ENCODE measurements at places on chromosomes 6 and 20.

GRCh38 chr6:18281564-18281963 is 17.2 kb upstream of the DEK start:
- no peak for DNase-seq

DNA sequence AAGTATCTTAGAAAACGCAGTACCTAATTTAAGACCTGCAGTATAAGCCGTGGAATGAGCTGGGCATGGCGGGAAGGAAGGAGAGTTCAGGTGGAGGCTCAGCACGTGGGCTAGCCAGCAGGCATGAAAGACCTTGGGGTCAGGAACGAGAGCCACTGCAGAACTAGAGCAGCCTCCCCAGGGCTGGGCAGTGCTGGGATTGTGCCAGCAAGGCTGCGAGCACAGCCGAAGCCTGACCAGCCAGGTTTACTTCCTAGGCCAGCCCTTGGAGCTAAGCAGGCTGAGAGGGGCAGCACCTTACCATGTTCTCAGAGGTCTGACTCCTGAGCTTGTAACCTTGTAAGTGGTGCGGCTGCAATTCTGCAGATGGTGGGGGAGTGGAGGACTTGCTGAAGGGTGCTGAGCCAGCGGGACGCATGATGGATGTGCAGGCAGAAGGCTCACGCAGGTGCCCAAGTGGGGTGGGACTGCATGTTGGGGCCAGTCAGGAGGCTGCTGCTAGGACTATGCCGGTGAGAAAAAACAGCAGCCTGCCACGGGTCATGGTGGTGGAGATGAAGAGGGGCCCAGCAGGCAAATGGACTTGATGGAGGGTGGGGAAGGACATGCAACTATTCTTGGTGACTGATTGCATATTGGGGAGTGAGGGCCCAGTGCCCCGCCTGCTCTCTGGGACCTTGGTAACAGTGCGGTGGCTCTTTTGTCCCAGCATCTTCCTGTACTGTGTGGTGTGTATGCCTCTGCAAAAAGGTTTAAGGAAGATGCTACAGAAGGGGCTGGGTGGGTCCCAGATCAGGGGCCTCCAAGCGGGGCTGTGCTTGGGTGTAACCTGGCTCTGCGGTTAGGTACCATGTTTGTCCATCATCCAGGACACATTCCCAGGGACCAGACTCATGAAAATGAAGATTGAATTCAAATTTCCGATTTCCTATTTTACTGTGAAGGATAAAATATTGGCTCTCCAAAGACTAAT is 37.6 kb upstream of the IRF4 start:
- peak; percentile 39 for DNase-seq

DNA sequence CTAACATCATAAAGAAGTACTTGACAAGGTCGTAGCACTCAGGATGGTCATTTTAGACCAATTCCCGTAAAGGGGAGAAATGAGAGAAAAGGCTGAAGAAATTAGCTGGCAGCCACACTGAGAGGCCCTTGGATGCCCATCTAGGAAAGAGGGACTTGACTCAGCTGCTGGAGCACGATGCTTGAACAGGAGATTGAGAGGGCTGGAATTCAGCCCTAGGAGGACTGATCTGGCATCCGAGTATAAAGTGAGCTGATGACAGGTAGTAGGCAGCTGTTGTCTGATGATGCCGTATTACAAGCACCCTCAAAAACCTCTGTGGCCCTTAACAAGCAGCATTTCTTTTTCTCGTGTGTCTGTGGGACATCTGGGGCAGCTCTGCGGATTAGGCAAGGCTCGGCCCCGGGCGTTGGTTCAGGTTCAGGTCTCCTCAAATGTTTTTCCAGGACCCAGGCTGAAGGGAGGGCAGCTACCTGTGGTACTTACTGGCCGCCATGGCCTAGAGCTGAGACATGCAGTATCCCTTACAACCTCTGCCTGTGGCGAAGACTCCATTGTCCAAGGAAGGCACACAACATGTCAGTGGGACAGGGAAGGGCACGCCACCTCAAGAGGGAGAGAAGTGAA is 219.6 kb upstream of the SNX9 start:
- no peak for DNase-seq

- no peak for DNase-seq
These were observed 11.3 kb downstream of the SLC2A12 start for GRCh38 chr6:134041093-134041492.

- no peak for DNase-seq
These were observed 18.7 kb downstream of the PTPN1 start for GRCh38 chr20:50528804-50529351.

GRCh38 chr6:13089296-13089994 is 238.9 kb downstream of the TBC1D7 start:
- no peak for DNase-seq

DNA sequence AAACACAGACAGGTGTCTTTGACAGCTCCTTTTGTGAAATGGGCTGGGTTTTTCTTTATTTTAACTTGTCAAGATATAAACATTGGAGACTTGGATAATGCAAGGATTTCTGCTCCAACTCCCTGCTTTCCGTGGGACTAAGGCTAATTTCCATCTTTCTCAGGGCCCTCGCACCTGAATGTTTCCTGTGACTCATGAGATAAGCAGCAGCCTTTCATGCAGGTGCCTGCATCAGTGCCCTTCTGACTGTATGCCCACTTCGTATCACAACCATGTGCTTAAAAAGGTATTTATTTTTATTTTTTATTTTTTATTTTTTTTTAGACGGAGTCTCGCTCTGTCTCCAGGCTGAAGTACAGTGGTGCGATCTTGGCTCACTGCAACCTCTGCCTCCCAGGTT is 736.1 kb downstream of the DOK5 start:
- DNase-seq = no peak

GRCh38 chr6:156794546-156795354 is 17.6 kb downstream of the ARID1B start:
- DNase-seq = no peak

DNA sequence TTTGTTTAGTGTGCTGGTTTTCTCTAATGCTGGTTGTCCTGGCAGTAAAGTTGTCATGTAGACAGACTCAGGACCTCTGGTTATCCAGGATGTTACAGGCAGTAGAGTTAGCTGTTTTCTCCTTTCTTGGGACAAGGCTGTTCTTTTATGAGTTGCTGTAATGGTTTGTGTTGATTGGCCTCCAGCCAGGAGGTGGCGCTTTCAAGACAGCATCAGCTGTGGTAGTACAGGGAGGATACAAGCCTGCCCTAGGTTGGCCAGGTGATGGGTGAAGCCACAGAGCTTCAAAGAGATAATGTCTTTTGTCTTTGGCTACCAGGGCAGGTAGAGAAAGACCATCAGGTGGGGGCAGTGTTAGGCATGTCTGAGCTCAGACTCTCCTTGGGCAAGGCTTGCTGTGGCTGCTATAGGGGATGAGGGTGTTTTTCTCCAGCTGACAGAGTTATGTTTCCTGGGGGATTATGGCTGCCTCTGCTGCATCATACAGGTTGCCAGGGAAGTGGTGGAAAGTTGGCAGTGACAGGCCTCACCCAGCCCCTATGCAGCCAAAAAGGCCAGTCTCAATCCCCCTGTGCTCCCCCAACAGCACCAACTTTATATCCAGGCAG is 127.2 kb upstream of the TAB2 start:
- no peak for DNase-seq

- DNase-seq = peak; percentile 60
These were observed 3.1 kb downstream of the PLAGL2 start for GRCh38 chr20:32204205-32205109.

DNA sequence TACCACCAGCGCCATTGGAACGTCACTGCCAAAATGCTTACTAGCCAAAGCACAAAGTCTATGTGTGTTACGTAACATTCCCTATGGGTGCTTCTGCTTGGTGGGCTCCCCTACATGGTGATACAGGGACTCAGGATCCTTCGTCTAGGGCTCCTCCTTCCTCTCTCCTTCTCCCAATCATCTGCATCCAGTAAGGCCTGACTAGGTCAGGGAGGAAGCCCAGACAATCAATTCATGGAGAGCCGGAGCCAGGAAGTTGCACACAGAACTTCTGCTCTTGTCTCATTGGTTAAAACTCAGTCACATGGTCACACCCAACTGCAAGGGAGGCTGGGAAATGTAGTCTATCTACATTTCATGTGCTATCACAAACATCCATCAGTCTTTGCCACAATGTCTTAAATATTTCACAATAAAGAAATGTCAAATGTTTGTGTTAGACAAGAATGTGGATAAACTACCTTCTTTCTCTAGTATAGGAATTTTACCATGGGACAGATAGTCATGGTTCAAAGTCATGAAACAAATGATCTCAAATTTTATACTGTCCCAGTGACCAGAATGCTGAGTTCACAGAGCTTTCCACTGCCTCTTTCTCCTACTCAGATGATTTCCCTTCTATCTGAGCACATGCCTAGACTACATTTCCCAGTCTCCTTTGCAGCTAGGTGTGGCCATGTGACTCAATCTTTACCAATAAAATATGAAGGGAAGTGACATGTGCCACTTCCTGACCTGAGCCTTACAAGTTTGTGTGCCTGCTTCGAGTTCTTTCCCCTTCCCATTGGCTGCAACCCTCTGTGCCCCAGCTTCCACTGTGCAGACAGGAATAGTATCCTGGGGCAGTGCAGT is 9.3 kb upstream of the KCNK15 start:
- peak; percentile 57 for DNase-seq

DNA sequence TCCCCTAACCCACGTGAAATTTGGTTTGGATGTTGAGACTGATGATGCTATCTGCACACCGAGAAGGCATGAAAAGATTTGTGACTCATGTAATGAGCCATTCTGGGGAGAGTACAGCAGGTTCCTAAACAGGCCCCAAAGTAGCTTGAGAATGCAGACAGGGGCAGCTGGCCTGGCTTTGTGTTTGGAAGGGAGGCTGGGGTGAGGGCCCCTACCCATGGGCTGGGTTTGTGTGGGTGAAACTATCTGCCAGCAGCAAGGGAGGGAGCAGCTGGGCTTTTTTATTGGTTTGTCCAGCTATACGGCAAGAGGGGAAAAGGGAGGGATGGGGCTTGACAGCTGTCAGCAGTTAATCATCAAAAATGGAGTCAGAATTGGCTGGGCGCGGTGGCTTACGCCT is 87.0 kb upstream of the RNF24 start:
- DNase-seq = no peak

- DNase-seq = no peak
These were observed 47.3 kb downstream of the GJA1 start for GRCh38 chr6:121482751-121483150.

- DNase-seq = no peak
These were observed 15.3 kb downstream of the TCFL5 start for GRCh38 chr20:62846166-62846890.

GRCh38 chr20:32984196-32984595 is 20.0 kb downstream of the SUN5 start:
- peak; percentile 58 for DNase-seq

DNA sequence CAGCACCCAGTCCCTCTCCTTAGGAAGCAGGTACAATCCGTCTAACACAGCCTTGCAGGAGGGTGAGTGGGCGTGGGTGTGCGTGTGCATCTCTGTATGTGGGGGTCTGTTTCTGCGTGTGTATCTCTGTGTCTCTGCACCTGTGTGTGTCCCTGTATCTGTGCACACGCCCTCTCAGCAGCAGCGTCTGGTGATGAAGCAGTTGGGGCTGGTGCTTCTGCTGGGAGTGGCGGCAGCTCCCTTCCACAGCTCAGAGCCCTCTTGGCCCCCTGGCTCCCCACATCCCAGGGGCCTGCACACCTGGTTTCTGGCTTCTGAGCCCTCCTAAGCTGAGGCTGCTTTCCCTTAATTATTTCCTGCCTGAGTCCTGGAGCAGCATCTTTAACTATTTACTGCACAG is 49.5 kb upstream of the CCDC167 start:
- DNase-seq = no peak

DNA sequence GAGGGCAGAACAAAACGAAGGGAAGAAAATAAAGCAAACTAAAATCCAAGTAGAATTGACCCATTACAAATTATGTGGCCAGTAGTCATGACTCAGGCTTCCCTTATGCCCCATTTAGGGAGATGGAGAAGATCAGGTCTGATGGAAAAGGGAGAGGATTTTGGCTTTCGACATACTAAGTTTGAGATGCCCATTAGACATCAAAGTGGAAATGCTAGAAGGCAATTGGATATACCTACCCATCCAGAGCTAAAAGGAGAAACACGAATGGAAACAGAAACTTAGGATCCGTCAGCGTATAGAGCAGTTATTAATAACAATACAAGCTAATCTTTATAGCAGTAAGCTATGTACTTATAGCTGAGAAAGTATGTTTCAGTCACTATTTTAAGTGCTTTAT is 4.8 kb downstream of the TRPC4AP start:
- DNase-seq = no peak

- DNase-seq = no peak
These were observed 18.5 kb downstream of the OR2H2 start for GRCh38 chr6:29603456-29603855.

DNA sequence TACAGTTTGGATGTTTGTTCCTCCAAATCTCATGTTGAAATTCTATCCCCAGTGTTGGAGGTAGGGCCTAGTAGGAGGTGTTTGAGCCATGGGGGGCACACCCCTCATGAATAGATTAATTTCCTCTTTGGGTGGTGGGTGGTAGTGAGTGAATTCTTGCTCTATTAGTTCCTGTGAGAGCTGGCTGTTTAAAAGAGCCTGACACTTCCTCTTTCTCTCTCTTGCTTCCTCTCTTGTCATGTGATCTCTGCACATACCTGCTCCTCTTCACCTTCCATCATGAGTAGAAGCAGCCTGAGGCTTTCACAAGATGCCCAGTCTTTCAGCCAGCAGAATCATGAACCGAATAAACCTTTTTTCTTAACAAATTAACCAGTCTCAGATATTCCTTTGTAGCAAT is 340.2 kb upstream of the CHD6 start:
- no peak for DNase-seq

DNA sequence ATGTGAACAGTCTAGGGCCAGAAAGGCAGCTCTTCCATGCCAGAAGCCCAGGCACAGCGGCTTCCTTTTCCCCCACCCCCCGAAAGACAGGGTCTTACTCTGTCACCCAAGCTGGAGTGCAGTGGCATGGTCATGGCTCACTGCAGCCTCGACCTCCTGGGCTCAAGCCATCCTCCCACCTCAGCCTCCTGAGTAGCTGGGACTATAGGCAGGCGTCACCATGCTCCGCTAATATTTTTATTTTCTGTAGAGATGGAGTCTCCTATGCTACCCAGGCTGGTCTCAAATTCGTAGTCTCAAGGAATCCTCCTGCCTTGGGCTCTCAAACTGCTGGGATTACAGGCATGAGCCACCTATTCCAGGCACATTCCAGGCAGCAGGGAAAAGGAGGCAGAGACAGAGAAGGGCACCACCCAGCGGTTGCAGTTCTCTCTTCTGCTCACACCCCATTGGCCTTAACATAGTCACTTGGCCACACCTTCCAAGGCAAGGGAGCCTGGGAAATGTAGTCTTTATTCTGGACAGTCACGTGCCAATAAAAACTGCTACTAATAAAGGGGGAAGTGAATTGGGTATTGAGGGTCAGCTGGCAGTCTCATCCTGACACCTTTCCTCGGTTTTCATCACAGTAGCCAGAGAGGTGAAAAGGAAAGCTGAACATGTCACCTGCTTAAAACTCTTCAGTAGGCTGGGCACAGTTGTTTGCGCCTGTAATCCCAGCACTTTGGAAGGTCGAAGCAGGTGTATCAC is 205.9 kb downstream of the ZMYND8 start:
- no peak for DNase-seq

- no peak for DNase-seq
These were observed 338.4 kb upstream of the CITED2 start for GRCh38 chr6:139712830-139713229.
